ENCODE measurements at places on chromosomes 13 and 19.
A peak's percentile ranks its signal among the peaks of the same experiment; 100 is the strongest.

DNA sequence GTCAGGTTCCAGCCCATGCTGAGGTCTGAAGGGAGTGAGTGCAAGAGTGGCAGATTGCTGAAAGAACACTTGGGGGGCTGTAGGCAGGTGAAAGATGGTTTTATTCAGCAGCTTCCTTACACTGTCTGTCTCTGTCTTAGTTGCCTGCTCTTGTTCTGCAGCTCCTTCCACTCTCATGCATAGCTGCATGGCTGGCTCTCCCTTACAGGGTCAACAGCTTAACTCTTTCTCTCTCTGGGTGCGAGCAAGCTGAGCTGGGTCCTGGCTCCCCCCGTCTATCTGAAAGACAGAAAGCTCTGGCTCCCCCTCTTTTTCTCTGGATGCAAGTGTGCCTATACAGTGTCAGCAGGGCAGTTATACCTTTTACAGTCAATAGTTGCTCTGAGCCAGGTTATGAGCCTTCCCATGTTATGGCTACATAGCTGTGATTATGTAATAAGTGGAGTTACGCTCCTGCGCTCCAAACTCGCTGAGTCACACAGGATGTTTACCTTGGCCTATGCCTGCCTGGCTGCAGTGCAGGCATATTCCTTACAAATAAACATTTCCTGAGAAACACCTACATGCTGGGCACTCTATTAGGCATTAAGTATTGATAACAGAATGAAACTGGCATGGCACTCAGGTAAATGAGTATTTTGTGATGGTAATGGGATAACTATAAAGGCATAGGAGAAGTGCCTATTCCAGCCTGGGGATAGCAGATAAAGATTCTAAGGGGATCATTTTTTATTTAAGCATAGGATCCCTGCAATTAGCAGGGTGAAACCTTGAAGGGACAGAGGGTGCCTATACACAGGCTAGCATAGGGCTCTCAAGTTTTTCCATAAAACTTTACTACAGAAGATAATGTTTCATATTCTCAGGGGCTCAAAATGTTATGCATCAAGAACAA lies 826.9 kb upstream of the PCDH9 start:
- no peaks in the 10 kb centered on the region for H3K4me1 ChIP-seq
- H3K36me3 ChIP-seq, result no peaks in the 10 kb centered on the region
- no peak for DNase-seq
- no peak overlapping the region for H3K4me3 ChIP-seq
- no peaks in the 10 kb centered on the region for H3K27me3 ChIP-seq
- H3K27ac ChIP-seq, result no peak overlapping the region

DNA sequence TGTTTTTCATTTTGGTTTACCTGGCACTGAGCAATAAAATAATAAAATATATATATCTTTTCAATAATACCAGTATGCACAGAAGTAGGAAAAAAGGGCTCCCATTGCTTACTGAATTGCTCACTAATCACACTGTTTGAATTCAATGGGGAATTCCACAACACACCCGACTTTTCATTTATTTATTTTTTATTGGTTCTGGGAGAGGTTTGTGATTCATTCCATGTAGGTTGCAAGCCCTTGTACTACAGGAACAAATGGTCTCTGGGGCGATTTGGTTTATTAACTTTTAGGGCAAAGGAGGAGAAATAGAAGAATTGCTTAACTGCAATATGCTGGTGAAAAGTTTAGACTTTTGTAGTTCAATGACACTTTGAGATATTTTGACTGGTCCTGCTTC lies 207.4 kb downstream of the DCT start:
- DNase-seq, result no peak
- no peak overlapping the region for H3K4me3 ChIP-seq
- no peak overlapping the region for H3K27ac ChIP-seq
- H3K36me3 ChIP-seq, result no peaks in the 10 kb centered on the region

DNA sequence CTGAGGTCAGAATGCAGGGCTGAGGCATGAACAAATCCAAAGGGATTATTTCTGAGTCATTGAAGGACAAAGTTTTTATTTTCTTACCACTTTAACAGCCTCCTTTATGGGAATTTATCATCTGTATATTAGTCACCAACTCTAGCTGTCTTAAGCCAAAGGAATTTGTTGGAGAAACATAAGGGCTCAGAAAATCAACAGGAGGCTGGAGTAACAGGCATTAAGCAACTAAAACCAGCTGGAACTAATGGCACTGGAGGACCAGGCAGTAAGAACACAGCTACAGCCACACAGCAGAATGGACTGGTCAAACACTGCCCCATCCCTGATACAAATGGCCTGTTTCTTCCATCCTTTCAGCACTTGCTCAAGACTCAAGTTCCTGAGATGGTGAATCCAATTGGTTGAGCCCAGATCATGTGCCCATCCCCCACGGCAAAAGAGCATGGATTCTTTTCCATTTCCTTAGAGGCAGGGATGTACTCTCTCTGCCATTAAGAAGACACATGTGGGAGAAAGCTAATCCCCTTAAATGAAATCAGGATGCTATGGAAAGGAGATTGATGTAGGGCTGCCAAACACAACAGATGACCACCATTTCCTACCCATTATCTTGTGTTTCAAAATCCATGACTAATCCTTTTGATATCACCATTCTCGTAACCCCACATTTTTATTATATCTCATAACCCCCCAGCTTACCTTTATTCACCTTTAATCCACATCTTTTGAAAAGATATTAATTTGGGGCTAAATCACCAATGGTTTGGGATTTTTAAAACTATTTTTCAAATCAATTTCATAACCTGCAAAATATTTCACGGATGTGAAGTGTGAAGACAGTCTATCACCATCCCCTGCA lies 157.0 kb upstream of the FNDC3A start:
- DNase-seq, result no peak
- H3K27me3 ChIP-seq, result no peaks in the 10 kb centered on the region
- H3K27ac ChIP-seq, result no peak overlapping the region
- H3K4me1 ChIP-seq, result peaks cover 6% of the 10 kb centered on the region
- no peaks in the 10 kb centered on the region for H3K36me3 ChIP-seq
- H3K4me3 ChIP-seq, result no peak overlapping the region

- DNase-seq, result no peak
- peaks cover 27% of the 10 kb centered on the region for H3K4me1 ChIP-seq
- peaks cover 42% of the 10 kb centered on the region for H3K36me3 ChIP-seq
- H3K27me3 ChIP-seq, result peaks cover 3% of the 10 kb centered on the region
Measured at GRCh38 chr13:110329798-110330461, 22.8 kb downstream of the COL4A2 start.

DNA sequence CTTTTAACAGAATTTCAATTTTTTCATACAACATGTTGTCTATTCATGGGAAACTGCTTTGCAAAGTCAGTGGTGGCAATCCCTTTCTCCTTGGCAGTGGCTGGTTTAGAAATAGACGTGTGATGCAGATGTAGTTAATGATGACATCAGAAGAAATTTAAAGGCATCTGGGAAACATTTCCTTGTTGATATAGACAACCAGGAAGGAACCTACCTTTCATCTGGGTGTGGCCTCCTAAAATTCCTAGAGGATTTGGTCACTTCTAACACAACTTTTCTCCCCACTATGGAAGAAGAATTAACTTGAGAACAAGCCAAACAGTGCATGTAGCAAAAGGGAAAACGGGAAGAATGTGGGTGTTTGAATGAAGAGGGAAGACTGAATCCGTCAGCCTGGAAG lies 102.8 kb downstream of the EFNB2 start:
- H3K27me3 ChIP-seq, result no peaks in the 10 kb centered on the region
- no peak for DNase-seq
- H3K27ac ChIP-seq, result no peak overlapping the region
- no peaks in the 10 kb centered on the region for H3K36me3 ChIP-seq

DNA sequence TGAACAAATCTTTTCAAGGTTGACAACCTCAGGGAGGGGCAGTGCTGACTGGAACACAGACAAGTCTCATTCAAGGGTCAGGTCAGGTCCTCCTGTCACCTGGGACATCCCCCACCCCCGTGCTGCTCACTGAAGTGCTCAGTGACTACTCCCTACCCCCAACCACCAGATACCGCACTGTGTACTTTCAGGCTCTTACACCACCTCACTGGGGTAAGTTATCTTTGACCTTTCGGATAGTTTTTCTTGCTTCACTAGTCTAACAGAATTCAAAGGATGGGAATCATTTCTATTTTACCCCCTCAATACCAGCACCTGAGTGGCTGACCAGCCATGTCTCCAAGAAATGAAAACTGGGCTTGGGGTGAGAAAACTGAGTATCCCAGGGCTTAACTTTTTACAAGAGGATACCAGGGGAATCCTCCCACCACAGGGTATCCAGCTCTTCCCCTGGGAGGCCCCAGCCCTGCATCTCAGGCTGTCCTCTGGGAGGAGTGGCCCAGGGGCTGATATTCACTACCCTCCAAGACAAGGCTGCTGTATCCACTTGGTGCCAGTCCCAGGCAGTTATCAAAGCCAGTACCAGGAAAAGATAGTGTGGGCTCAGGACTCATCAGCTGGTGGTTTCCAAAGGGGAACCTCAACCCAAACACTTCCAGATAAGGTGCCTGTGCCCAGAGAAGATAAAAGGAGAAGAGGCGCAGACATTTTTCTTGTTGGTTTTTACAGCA lies 2.1 kb downstream of the ZNF563 start:
- no peak overlapping the region for H3K27ac ChIP-seq
- DNase-seq, result no peak
- no peaks in the 10 kb centered on the region for H3K27me3 ChIP-seq
- H3K36me3 ChIP-seq, result no peaks in the 10 kb centered on the region
- peak overlapping the region; percentile 97 for H3K4me3 ChIP-seq
